Large intestine (tissue), 12 donors: ENCODE measurements at places on chromosomes 1 and 21. TPM values are rescaled to one million over a fixed set of nuclear protein-coding genes. Genes with fewer than 3 reads are reported as not detected.

- no peak for DNase-seq
Observed at GRCh38 chr1:97202481-97203380, 481.1 kb downstream of the PTBP2 start.

DNA sequence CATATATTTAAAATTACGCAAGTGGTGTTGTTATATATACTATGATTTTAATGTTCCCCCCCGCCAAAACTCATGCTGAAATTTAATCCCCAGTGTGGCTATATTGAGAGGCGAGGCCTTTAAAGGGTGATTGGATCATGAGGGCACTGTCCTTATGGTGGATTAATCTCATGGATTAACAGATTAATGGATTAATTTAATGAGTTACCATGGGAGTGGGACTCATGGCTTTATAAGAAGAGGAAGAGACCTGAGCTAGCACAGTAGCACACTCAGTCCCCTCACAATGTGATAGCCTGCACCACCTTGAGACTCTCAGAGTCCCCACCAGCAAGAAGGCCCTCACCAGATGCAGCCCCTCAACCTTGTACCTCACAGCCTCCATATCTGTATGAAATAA, 34.8 kb downstream of the C1orf198 start:
- no peak for DNase-seq

The LCE3D gene
- polyA plus RNA-seq, result not detected

The PTGER3 gene
- polyA plus RNA-seq, result 8.1 TPM

- DNase-seq, result no peak
Observed at GRCh38 chr1:45272913-45273371, 53.8 kb upstream of the HPDL start.

DNA sequence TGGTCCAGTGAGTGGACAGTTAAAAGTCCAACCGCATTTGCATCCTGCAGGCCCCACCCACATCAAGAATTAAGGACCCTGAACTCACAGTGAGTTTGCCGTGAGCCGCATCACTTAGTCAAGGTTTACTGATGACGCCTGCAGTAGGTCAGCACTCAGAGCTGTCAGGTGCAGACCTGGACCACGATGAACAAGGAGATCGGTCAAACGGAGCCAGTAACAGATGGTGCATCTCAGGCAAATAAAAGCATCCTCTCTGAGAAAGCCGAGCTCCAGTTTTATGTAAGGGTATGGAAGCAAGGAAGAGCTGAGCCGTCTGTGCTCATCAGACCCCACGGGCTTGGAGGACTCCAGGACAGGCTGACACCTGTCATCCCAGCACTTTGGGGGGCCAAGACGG, 4.5 kb downstream of the PRDM15 start:
- no peak for DNase-seq

GRCh38 chr1:68231627-68232288, 565 bp downstream of the WLS start:
- peak; percentile 44 for DNase-seq

The SMIM1 gene
- 66.0 TPM for polyA plus RNA-seq

The LUZP1 gene
- 23.7 TPM for polyA plus RNA-seq

DNA sequence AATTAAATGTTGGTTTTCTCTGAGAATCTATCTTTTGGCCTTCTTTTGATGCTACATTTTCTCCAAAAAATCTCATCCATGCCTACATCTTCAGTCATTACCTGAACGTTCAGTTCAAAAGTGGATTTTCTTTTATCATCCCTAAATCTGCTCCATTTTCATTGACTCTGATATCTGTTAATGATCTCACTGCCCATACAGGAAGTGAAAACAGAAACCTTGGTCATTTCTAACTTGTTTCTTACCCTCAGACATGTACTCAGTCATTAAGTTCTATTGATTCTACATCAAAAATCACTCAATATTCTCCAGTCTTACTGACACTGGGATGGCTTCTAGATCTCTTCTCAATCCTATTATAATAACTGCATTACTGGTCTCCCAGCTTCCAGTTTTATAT, 22.7 kb downstream of the PRKACB start:
- no peak for DNase-seq

DNA sequence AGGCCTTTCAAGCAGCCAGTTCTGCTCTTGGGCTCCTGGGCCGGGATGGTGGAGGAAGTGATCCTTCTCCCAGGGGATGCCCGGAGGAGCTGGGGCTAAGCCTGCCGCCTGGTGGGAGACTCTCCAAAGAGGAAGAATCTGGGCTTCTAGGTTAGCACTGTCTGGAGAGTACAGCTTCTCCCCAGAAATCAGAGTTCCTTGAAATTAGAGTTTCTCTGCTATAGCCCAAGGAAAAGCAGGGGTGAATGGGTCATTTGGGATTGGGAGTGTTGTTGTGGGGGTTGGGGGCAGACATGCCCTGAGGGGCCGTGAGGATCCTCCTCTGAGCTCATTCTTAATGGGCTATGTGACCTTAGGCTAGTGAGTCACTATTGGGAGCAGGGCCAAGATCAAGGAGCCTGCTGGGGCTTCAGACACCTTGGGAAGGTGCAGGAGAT, 6.5 kb downstream of the LGR6 start:
- DNase-seq, result no peak

- no peak for DNase-seq
Observed at GRCh38 chr1:53311702-53312305, 16.1 kb downstream of the LRP8 start.

The REN gene
- polyA plus RNA-seq, result 4.2 TPM

DNA sequence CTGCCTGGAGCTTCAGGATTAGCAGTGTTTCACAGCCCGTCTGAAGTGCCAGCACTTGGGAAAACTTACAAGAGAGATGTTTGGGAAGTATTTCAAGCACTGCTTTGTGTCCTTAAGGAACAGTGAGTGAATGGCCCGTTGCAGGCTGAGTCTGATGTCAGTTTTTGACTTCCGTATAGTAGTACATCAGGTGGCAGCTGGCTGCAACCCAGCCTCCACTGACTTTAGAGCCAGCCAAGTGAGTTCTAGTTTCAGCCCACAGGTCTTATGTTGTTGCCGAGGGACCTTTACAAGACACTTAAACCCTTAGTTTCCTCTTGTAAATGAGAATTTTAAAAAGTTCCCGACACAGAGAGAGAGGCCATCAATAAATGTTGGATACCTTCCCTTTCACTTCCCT, 35.0 kb downstream of the UCK2 start:
- no peak for DNase-seq

DNA sequence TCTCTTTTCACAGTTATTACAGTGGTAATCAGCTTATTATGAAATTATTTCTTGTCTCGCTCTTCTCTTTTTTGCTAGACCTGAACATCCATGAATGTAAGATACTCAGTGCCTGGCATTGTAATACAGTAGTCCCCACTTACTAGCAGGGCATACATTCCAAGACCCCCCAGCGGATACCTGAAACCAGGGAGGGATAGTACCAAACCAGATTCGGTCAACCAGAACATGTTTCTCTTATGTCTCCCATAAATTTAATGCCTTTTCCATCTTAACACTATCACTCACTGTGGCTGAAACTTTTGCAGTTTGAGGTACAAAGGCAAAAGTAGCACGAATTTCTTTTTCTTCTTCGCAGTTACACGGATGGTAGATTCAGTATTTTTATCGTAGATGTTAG, 24.6 kb upstream of the B3GALT2 start:
- DNase-seq, result no peak

GRCh38 chr1:39876144-39876543, 7.2 kb downstream of the TRIT1 start:
- DNase-seq, result no peak

DNA sequence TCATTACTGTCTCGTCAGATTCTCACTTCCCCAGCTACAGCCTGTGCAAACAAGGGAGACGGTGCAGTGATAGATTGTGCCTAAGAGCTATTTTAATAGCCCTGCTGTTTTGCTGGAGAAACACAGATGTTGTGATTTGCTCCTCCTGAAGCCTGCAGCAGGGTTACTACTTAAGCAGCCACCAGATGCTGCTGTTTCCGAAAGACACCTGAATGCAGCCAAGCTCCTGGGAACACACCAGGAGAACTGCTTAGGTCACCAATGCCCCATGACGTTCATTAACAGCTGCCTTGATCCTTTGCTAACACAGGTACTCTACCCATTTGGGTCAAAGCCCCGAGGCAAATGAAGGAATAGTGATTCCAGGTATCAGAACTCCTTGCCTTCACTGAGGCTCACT, 411.8 kb upstream of the DAB1 start:
- peak; percentile 57 for DNase-seq

- no peak for DNase-seq
Observed at GRCh38 chr1:209157546-209158249, 425.8 kb upstream of the CAMK1G start.

The ATP1A2 gene
- polyA plus RNA-seq, result 7.5 TPM

DNA sequence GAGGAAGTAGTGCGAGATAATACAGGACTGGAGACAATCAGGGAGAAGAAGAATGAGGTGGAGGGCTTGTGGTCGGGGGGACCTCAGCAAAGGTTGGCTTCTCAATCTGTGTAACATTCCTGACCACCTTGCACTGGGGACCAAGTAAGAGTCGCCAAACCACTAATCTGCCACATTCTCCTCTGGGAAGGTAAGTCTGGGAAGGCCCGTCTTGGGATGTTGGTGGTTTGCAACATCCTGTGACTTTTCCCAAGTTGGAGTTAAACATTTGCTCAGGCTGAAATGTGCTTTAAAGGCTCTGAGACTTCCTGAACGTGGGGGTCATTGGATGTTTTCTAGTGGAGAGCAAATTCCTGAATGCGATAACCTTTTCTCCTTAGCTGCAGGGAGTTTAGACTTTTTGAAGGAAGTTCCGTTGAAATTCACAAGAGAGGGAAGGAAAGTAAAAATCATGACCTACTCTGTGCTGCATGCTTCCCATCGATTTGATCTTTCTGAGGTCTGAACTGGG, 325.9 kb downstream of the RPS6KC1 start:
- DNase-seq, result peak; percentile 59

DNA sequence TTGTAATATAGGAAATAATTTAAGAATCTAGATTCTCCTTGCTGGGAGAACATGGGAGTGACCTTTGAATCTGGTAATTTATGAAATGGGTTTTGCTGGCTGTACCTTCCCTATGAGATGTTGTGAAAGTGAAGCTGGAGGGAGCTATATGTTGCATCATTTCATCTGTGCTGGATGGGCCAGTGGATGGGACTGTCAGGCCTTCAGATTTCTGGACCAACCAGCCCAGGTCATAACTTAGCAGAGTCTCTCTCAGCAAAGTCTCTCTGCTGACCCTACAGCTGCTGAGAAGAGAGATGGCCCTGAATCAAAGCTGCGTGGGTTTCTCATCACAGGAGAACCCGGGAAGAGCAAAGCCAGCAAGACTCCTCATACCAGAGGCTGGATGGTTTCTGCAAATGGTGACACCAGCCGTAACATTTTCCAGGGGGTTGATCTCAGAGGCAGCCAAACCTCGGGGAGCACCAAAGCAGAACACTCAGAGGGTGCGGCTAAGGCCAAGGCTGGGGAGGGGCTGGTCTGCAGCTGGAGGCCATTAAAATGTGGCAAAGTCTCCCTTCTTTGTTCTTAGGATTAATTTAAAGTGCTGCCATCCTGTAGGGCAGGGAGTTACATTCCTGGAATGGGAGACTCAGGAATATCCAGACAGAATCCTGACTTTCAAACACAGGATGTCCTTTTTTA, 18.2 kb upstream of the PTGFRN start:
- DNase-seq, result no peak

- peak; percentile 60 for DNase-seq
Observed at GRCh38 chr21:46297338-46298271, 11.5 kb downstream of the YBEY start.

GRCh38 chr1:20964540-20965484, 177.7 kb upstream of the HP1BP3 start:
- DNase-seq, result peak; percentile 63
